ENCODE measurements at places on chromosomes 11 and 22.

- no peak for DNase-seq
Observed at GRCh38 chr11:120956710-120957495, 67.0 kb upstream of the TBCEL start.

DNA sequence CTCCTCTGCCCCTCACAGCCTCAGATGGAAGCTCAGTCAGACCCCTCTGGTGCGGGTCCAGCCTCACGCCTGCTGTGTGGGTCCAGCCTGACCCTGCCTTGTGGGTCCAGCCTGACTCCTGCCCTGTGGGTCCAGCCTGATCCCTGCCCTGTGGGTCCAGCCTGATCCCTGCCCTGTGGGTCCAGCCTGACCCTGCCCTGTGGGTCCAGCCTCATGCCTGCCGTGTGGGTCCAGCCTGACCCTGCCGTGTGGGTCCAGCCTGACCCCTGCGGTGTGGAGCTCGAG lies 445.3 kb downstream of the BRD1 start:
- no peak for DNase-seq

DNA sequence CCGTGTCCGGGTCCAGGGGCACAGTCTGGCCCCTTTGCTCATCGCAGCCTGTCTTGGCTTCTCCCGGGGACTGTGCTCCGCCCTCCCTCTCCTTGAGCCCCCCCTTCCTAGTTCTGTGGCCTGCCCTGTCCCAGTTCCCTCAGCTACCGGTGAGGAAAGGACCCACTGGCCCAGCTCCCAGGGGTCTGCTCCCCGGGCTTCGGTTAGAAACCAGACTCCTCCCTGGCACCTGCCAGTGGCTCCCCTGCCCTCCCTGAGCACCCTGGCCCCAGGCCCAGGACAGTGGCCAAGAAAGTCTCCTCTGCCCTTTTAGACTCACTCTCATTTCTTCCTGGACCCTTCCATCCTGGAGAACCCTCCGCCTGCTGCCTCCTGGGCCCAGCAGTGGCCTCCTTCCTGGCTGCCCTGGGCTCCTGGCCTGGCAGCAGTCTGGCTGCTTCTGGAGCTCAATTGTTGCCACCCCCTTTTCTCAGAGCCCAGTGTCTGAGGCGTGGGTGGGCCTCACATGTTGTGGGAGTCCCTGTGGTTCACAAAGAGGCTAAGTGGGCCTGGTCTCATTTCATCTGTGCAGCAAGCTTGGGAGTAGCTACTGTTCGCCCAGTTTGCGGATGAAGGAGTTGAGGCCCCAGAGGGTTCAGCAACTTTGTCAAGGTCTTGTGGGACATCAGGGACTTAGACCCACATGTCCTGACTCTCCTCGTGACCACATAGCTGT lies 12.6 kb downstream of the PRDM11 start:
- DNase-seq = no peak

DNA sequence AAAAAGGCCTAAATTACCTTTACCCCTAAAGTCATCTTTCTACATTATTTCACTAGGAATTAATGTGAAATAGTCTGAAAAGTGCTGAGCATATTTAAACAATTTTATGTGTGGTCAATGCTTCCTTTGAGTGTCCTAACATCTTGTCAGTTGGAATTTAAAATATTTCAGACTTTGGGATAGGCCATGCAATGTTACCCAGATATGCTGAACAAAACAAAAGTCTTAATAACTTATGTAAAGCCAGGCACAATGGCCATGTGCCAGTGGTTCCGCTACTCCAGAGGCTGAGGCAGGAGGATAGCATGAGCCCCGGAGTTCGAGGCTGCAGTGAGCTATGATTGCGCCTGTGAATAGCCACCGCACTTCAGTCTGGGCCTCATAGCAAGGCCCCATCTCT lies 137.4 kb downstream of the CADM1 start:
- no peak for DNase-seq

All from pons (tissue), 1 donor.